NCI-H345 (cell line): ENCODE measurements at places on chromosomes 16 and 17.
A peak's percentile ranks its signal among the peaks of the same experiment; 100 is the strongest.

DNA sequence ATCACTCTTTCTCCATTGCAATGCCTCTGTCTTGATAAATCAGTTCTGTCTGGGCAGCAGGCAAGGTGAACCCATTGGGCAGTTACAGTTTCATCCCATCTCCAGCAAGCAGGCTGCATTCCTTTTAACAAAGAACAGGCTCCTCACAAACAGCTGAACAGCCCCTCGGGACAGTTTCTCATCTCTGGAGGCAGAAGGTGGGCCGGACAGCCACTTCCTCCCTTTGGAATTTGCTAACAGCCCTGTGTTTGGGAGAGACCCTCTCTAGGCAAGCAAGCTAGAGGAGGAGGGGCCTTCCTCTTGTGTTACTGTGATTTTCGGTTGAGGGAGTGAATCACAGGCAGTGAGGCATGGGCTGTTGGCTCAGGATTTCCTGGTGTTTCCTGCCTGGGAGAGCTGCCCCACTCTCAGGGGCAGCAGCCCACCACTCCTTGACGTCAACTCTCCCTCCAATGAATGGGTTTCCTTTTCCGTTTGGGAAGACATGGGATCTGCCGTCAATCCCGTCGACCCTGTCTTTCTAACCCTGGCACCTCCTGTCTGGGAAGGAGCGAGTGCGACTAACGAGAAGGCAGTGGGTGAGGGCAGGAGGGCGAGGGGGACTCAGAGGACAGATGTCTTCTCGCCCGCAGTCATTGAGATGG, 3.7 kb upstream of the PGS1 start:
- DNase-seq, result no peak

DNA sequence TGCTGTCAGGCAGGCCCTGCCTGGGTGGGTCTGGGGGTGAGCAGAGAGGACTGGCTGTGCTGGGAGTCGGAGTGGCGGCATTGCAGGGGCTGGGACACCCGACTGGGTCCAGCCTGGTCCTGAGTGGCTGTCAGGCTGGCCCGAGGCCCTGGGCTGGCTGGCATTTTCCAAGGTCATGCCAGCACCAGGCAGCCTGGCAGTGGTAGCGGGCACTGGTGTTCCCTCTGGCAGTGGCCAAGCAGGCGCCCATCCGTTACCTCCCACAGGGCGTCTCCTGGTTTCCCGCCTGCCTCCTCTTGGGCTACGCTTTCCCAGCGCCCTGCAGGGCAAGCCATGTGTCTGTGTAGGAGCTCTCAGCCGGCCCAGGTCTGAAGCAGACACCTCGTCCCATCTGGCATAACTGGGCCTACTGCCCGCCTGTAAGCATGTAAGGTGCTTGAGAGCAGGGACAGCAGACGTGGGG, 5.7 kb upstream of the PKMYT1 start:
- DNase-seq, result no peak

DNA sequence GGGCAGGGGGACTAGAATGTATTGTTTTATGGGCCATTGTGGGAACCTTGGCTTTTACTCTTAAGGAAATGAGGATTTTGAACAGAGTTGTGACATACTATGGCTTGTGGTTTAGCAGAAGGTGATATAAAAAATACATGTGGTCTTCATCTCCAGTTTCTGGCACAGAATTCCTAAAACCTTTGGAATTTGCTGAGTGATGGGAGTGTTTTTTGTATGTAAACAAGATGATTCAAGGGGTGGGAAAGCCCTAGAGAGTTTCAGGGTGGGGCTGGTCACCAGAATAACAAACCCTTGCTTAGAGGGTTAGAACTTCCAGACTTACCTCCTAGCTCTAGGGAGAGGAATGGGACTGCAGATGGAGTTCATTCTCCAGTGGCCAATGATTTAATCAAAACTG, 316.1 kb downstream of the PHKB start:
- DNase-seq, result no peak

DNA sequence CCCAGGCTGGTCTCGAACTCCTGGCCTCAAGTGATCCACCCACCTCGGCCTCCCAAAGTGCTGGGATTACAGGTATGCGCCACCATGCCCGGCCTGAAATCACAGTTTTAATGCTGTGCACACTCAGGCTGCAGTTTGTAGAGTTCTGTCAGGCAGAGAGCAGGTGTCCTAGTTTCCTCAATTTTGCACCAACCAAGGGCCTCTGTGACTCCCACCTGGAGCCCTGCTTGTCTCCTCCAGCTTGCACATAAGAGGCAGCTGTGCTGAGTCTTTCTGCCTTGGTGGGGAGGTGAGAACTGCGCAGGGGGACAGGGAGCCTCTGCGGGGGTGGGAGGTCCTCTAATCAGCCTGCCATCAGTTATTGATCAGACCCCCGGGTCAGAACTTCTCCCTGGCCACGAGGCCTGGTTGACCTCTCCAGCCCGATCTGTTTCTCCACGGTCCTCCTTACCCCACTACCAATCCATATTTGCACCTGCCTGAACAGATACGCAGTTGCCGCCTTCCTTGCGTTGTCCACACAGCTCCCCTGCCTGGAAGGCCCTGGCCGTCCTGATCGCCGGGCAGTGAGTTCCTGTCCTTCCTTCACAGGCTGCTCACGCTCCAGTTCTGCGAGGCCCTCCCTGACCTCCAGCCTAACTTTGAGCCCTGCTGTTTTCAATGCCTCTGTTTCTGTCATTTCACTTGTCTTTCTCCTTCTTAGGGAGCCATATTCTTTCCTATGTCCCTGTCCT, 48.1 kb upstream of the SIAH1 start:
- DNase-seq, result no peak

DNA sequence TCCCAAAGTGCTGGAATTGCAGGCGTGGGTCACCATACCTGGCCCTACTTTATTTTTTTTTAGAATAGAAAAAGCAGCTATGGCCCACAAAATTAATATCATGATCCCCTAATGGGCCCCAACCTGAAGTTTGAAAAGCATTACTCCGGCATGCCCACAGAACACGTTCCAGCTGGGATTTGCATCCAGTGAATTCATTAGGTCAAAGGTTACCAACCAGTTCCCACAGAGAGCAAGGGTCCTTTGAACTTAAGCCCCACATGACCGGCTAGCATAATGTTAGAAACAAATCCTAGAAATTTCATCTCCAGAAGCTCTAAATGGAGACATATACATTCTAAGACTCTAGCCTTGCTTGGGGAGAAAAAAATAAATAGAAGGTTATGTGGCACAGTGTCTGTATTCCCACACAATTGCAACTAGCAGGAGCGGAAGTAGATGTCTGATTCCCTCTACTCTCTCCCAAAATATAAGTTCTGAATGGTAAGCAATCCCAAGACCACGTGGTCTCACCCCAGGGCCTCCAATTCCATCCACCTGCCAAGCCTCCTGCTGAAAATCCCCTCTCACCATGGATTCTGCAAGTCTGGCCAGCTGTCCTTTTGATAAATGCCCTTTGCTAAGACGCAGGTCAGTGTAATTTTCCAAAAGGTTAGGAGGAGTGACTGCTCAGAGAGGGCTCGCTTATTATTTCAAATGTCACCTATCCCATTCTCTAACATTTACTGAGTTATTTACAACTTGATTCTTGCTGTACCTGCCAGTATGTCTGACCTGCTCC, 395.8 kb downstream of the NPIPA8 start:
- no peak for DNase-seq

GRCh38 chr17:352421-353212, at the start of gene RPH3AL:
Gene RPH3AL, minus strand, starts transcription at chr17:352807. Its CDS starts 25,264 bp downstream, at chr17:327543.
- peak; percentile 29 for DNase-seq

DNA sequence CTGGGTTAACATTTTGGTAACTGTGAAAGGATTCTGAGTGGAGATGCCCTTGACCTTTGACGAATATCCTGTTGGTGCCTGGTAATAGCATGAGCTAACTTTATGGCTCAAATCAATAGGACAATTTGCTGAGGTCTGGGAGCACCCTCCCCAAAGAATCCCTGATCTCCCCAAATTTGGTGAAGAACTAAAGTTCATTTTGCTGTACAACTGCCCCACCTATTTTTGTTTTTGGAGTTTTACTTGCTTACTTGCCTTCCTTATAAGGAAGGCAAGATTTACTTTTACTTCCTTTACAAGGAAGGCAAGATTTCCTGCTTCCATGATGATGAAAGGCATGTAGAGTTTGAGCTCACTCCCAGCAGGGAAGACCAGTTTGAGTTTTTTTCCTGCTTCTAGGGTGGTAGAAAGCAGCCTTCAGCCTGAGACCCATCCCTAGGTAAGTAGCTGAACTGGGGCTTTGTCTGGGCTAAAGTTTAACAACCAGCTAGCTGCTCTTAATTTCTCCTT, 2.8 kb downstream of the KRTAP4-9 start:
- no peak for DNase-seq

GRCh38 chr16:70573451-70574121, 50.0 kb downstream of the SF3B3 start:
- DNase-seq, result no peak

DNA sequence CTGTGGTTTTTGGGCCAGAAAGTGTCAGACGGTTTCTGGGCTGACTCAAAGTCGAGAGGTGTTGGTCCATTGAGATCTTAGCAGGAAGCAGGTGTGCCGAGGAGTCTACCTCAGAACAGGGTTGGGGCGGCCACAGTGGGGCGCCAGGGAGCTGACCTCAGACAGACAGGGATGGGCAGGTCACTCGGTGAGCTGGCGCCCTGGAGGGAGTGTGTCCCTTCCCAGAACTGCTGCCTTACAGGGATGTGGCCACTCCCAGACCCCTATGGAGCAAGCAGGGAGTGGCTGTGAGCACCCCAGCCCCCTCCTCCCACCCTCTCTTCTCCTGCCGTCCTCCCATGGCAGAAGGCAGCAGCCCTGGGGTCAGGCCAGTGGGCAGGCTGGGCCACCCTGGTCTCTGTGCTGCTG, 14.0 kb upstream of the DPEP1 start:
- DNase-seq, result peak; percentile 11

DNA sequence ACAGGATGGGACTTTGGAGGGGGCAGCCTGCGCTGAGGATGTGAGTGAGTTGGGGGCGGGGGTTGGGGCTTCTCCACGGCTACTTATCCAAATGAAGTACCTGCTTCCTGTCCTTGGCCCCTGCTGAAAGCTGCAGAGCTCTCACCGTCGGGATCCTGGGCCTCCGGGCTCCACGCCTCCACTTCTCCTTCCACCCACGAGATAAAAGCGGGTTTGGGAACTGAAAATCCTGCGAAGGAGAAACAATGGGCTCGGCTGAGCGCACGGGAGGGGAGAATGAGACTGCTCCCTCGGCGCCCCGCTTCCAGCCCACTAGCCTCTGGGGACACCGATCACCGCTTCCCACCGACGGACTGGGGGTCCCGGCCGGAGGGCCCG, 486 bp downstream of the ZNF785 start:
- peak; percentile 49 for DNase-seq

DNA sequence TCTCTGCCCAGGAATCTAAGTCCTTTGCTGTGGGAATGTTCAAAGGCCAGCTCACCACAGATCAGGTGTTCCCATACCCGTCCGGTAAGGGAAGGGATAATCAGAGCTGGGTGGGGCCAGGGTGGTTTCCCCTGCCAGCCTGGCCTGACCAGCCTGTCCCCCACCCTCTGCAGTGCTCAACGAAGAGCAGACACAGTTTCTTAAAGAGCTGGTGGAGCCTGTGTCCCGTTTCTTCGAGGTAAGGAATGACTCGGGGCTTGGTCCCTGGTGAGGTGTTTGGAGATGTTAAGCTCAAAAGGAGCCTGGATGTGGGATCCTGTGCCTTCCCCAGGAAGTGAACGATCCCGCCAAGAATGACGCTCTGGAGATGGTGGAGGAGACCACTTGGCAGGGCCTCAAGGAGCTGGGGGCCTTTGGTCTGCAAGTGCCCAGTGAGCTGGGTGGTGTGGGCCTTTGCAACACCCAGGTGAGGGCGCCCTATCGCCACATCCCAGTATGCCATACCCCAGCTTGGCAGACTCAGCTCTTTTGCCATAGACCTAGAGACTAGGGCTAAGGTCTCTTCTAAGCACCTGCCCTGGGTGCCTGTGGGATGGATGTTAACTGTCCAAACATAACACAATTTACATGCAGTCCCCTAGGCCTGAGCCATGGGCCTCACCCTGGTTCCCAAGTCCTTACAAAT, 997 bp downstream of the ACADVL start:
- DNase-seq, result peak; percentile 19

GRCh38 chr17:44159519-44160210, 10.8 kb upstream of the ASB16 start:
- DNase-seq, result no peak

DNA sequence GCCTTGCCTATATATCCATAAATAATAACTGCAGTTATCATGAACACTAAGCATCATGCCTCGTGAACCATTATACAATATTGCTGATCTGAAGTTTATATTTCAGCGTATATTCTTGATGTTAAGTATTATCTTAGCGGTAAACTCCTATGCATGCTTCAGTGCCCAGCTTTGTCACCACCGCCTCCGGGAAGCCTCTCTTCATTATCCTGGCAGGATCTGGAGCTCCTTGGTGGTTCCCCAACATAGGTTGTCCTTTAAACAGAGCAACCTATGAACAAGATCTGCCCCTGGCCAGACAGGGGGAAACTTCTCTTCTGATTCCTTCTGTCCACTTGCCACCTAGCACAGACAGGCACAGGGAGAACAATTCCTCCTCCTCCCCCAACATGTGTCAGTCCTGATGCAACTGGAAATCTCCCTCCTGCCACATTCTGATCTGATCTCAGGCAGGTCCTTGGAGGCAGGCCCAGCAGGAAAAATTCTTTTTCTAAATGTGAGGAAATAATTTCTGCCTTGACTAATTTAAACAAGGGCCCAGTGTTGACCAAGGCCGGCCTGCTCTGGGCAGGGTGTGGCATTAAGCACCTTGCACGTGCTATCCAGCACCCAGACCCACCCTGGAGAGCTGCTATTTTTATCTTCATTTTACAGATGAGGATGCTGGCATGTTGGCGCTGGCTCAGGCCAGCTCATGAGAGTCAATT, 22.4 kb downstream of the SPNS2 start:
- DNase-seq, result no peak

DNA sequence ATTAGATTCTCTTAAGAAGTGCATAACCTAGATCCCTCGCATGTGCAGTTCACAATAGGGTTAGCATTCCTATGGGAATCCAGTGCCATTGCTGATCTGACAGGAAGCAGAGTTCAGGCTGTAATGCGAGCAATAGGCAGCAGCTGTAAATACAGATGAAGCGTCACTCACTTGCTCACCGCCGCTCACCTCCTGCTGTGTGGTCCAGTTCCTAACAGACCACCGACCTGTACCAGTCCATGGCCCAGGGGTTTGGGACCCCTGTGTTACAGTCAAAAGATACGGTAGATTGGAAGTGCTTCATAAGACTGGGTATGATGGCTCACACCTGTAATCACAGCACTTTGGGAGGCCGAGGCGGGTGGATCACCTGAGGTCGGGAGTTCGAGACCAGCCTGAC, 2.8 kb downstream of the STAT5A start:
- DNase-seq, result no peak

DNA sequence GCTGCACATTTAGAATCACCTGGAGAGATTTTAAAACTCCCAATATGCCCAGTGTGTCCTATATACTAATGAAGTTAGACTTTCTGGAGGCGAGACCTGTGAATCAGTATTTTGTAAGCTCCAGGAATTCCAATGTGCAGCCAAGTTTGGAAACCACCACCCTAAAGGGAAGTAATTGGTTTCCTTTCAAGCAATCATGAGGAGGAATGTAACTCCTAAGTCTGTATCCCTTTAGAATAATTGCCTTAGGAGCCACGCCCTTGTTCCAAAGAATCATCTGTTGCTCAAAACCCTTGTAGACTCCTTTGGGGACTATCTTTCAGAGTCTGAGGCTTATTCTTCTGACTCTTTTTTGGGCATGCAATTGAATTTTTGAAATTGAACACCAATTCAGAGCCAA, 84.4 kb downstream of the DNAH9 start:
- no peak for DNase-seq
